ENCODE measurements at places on chromosomes 11 and 22. TPM values are rescaled to one million over a fixed set of nuclear protein-coding genes. Genes with fewer than 3 reads are reported as not detected.
A peak's percentile ranks its signal among the peaks of the same experiment; 100 is the strongest.

Gene FXYD6
- 16.0 TPM for total RNA-seq

Gene MUC15
- total RNA-seq = 61.2 TPM

GRCh38 chr11:111000400-111001080 lies 245.0 kb upstream of the POU2AF2 start:
- H3K27me3 ChIP-seq = no peaks in the 10 kb centered on the region
- no peak overlapping the region for H3K4me3 ChIP-seq
- no peak for DNase-seq
- H3K27ac ChIP-seq = peak overlapping the region; percentile 52
- no peaks in the 10 kb centered on the region for H3K36me3 ChIP-seq

Gene TSGA10IP
- not detected for total RNA-seq

GRCh38 chr11:100396266-100396665 lies 290.8 kb upstream of the ARHGAP42 start:
- no peaks in the 10 kb centered on the region for H3K4me1 ChIP-seq
- H3K4me3 ChIP-seq = no peak overlapping the region
- H3K36me3 ChIP-seq = no peaks in the 10 kb centered on the region
- H3K27ac ChIP-seq = no peak overlapping the region
- no peaks in the 10 kb centered on the region for H3K27me3 ChIP-seq
